Kidney epithelial cell (primary cell): ENCODE measurements at places on chromosomes 3 and 15. TPM values are rescaled to one million over a fixed set of nuclear protein-coding genes. Genes with fewer than 3 reads are reported as not detected.

DNA sequence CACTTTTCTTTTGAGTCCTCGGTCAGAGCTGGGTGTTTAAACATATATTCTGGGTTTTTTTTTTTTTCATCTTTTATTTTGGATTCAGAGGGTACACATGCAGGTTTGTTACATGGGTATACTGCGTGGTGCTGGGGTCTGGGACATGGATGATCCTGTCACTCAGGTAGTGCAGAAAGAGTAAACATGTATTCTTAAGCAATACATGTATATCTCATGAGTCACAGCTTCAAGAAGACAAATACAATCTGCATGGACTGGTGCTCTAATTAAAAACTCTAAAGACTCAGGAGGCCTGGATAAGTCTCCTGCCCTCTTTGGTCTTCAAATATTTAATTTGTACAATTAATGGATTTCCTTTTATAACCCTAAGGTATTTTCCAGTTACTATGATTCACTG is 50.6 kb upstream of the PHLDB2 start:
- no peak for DNase-seq

GRCh38 chr15:85616549-85617110 is 178.1 kb downstream of the KLHL25 start:
- no peak for DNase-seq

DNA sequence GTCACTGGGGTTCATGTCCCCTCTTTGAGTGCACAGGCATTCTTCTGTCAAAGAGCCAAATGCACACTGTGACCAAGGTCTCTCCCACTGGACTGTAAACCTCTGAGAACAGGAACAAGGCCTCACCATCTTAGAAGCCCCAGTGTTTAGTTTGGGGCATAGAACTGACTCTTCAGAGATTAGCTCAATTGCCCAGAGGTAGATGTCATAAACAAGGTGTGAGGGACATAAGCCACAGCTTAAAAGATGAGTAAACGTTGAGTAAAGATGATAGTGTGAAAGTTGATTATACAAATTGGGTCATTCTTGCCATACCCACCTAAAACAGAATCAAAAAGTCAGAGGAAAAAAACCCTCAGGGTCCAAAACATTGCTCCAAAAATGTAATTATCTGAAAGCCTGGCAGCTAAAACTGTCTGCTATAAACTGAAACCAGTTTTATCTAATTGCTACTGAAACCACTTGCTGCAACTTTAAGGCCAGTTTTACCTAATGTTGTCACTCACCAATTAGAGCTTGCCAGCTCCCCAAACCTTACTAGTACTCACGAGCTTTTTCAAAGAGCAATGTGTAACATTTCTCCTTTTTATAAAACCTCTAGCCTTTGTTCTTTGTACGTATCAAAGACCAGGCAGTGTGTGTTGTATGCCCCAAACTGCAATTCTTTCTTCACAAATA is 415.2 kb downstream of the RAP2B start:
- no peak for DNase-seq

The CDHR4 gene
- not detected in 2 replicates for total RNA-seq

The SCN11A gene
- total RNA-seq: 0.04 and 0.27 TPM in 2 replicates

The CLPX gene
- total RNA-seq: 28.1 and 29.6 TPM in 2 replicates
